T-cell (primary cell): ENCODE measurements at places on chromosomes 12 and 14.

DNA sequence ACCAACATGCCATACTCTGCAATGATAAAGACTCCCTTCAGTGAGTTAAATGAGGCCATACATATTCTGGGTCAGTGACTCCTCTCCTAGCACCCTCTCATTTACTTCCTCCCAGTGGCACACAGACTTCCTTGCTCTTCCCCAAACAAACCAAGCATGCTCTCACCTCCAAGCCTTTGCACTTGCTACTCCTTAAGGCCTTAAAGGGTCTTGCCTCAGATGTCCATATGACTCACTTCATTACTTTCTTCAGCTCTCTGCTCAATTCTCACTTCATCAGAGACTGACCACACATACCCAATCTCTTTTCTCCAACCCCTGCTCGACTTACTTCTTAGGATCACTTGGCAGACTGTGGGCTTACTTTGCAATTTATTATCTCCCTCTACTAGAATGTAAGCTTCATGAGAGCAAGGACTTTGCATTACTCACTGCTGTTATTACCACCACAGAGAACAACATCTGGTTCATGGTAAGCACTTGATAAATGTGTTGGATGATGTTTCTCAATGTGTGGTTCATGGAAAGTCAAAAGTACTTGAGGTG lies 22.8 kb downstream of the DDX24 start:
- DNase-seq: no peak

GRCh38 chr14:31505411-31505810 lies 17.6 kb upstream of the GPR33 start:
- DNase-seq: no peak

GRCh38 chr14:64465191-64465822 lies at the start of gene AKAP5:
Gene AKAP5, plus strand, starts transcription at chr14:64465499. Its CDS starts 2,896 bp downstream, at chr14:64468395.
- DNase-seq: peak; percentile 52

DNA sequence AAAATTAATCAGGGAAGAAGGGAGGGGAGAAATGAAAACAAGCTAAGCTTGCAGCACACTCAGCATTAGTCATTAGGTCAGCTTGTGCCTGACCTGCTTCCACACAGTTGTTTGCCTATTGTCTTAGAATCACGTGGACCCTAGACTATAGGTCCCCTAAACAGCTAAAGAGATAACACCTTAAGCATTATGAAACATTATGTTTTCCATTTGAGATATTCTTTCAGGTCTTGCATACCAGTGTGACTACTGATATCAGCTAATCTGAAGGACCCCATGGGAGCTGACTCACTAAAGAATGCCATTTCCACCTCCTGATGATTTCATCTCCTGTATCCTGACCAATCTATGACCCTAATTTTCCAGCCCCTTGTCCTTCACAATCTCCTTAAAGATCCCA lies 154.1 kb upstream of the FUT8 start:
- DNase-seq: no peak

DNA sequence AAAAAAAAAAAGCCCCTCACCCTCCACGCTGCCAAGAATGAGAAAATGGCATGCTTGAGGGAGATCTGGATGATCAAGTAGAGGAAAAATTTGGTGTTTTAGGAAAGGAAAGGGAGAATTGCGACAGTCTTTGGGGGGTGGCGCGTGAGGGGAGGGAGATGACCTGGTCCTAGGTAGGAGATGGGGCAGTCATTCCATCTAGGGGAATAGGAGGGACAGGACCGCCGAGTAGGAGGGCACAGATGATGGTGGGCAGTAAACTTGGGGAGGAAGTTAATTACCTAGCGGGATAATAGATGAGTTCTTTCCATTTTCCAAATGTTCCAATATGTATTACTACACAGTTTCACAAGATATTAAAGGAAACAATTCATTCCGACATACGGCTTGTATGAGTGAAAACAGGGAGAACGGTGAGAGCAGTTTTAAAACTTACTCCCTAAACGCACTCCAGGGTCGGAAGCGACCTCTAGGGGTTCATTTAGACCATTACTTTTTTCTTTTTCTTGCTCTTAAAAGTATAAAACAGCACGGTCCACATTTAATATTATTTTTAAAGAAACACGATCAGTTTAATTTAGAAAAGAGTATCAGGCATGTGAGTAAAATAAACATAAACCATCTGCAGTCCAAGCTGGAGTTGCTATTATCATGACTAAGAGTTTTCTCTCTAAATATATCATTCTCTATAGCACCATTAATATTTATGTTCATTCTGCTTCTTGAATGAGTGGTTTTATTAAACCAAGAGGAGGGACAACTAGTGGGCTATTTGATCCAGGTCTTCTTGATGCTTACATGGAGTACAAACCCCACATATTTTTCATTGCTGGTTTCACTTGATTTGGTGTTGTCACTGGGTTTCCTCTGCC lies 3.0 kb upstream of the FNTB start:
- peak; percentile 31 for DNase-seq

GRCh38 chr12:107684029-107684795 lies 1.4 kb upstream of the PWP1 start:
- DNase-seq: no peak

GRCh38 chr12:16573398-16574077 lies 32.4 kb downstream of the LMO3 start:
- DNase-seq: no peak

- no peak for DNase-seq
Measured at GRCh38 chr12:59066445-59066844, 146.1 kb upstream of the LRIG3 start.

- DNase-seq: no peak
Measured at GRCh38 chr14:47278233-47278842, 397.1 kb downstream of the MDGA2 start.

DNA sequence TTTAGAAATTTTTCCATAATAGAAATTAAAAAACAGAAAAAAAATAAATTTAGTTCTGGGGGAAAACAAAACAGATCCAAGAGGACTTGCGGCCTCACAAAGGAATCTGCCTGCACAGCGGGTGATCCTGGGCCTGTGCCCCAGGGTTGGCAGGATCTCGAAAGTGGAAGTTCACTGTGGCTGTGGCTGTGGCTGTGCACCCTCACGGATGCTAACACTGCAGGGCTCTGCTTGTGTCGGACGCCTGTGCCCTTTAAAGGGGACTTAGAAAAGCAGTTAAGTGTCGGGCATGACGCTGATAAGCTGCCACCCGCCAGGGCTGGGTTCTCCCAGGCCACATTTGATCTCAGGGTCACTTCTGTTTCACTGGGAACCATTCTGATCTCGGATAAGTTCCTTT lies 209.1 kb downstream of the TTC7B start:
- no peak for DNase-seq

DNA sequence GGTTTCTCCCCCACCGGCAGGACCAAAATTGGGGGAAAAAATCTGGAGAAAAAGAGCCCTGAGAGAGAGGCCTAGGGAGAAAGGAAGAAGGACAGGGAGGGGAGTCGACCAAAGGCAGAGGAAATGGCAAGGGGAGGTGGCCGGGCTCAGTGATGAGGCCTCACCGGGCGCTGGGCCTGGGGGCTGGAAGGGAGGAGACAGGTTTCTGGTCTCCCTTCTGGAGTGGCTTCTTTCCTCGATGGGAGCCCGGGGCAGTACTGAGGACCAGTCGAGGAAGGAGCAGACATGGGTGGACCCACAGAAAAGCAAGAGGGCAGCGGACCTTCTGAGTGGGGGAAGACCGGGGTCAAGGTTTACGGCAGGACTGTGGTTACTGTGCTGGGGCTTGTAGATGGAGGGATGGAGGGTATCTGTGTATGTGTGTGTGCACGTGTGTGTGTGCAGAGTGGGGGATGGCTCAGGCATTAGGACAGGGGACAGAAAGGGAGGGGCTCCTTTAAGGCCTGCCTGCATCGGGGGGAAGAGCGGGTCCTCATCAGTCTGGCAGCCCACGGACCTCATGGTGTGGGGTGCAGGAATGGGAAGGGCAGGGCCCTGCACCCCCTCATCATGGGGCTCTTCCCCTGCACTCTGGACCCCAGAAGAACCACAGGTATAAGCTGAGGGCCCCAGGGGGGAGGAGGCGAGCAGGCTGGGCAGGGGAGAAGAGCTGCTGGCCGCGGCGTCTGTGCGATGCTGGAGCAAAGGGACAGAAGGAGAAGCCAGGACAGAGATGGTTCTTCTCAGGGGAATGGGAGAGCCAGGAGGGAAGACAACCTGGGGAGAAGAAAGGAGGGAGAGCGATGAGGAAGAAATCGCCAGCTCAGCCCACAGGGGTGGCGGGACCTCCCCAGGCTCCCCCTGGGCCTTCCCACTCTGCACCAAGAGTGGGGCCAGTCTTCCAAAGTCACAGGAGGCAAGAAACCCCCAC lies 15.1 kb upstream of the RPLP0 start:
- no peak for DNase-seq

DNA sequence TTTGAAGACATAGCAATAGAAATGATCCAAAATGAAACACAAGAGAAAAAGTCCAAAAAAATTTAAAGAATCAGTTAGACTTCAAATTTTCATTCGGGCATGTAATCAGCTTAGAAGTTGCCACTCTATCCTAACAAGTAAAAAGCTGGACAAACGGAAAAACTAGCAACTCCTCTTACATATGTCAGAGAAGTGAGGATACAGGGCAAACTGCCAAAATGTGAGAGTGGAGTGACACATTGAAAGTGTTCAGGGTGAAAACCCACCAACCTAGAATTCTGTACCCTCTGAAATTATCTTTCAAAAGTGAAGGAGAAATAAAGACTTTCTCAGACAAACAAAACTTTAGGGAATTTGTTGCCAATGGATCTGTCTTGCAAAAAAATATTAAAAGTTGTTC lies 42.0 kb upstream of the CHPT1 start:
- no peak for DNase-seq

GRCh38 chr12:49622501-49623141 lies 740 bp upstream of the PRPF40B start:
- DNase-seq: peak; percentile 23

- DNase-seq: no peak
Measured at GRCh38 chr12:6830999-6831398, 2.8 kb downstream of the P3H3 start.

- DNase-seq: no peak
Measured at GRCh38 chr14:32075672-32076277, 1.3 kb upstream of the ARHGAP5 start.

DNA sequence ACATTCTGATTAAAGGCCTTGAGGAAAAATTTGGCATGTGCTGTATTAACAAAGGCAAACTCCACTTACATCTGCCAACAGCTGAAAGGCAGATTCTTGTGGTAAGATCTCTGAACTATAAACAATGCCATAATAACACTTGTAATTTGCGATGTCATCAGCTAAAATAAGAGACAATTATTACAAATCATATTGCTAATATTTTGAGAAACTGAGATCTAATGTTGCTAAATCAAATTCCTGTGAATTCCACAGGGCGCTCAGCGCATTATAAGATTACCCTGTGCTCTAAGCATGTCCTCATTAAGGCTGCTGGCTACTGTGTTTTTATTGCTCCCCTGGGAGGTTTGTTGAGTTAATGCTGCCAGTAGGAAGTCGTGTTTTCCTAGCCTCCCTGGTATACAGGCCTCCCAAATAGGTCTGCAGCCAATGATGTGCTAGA lies 244.8 kb downstream of the DACT1 start:
- DNase-seq: no peak

GRCh38 chr12:78177298-78177697 lies 346.6 kb downstream of the NAV3 start:
- no peak for DNase-seq

- no peak for DNase-seq
Measured at GRCh38 chr12:97758194-97758501, 295.5 kb downstream of the RMST start.

- no peak for DNase-seq
Measured at GRCh38 chr12:122614839-122615238, 87.8 kb downstream of the KNTC1 start.

- DNase-seq: no peak
Measured at GRCh38 chr12:726281-727140, 25.9 kb upstream of the WNK1 start.

DNA sequence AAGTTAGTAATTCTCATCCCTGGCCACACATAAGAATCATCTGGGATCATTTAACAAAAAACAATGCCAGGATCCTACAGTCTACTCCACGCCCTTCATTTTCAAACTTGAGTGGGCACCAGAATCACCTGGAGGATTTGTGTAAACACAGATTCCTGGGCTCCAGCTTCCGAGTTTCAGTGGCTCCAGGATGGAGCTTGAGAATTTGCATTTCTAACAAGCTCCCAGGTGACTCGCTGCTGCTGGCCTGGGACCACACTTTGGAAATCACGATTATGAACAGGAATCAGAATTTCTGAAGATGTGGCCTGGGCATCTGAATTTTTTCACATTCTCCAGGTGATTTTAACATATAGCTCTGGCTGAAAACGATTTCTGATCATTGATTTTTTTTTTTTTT lies 234.8 kb downstream of the CACNA1C start:
- no peak for DNase-seq

DNA sequence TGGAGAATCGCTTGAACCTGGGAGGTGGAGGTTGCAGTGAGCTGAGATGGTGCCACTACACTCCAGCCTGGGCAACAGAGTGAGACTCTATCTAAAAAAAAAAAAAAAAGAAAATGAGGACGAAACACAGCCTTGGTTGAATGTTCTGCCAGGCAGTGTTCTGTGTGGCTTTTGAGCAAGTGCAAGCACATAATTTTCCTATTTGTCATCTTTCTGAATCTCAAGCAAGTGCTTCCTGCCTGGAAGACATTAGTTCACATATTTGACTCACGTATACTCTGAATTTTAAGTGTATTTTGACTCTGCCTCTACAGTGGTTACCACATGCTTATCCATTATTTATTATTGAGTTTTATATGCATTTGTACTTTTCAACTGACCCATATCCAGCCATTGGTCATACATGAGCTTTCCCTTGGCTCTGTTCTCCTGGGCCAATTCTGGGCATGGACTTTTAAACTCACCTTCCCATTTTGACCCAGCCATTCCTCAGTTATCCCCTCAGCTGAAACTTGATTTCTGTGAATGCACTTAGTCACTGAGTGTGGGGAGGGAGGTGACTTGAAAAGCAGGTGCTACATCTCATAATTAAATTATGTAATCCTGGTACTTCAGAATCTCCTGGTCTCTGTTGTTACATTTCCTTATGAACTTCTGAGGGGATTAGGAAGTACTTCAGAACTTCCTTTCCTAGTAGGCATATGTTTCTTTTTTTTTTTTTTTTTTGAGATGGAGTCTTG lies 8.1 kb downstream of the OR10G2 start:
- no peak for DNase-seq

DNA sequence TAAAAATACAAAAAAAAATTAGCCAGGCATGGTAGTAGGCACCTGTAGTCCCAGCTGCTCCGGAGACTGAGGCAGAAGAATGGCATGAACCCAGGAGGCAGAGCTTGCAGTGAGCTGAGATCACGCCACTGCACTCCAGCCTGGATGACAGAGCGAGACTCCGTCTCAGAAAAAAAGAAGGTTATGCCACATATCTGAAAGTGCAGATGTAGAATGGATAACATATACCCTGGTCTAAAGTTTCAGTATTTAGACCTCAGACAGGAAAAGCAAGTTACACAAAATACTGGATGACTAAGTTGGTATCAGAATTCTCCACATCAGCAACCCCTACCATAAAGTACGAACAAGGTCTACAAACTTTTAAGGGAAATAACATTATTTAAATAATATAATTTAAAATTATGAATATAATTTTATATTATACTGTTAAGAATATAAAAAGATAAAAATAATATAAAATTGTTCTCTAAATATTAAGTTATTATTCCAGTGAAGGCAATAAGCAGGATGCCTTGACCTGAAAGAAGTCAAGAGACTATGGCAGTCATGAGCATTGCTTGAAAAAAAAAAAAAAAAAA lies 169.9 kb downstream of the CRADD start:
- no peak for DNase-seq

GRCh38 chr12:131454418-131455217 lies 256.3 kb upstream of the SFSWAP start:
- peak; percentile 19 for DNase-seq

GRCh38 chr14:29741909-29742401 lies 185.7 kb downstream of the PRKD1 start:
- DNase-seq: no peak

GRCh38 chr14:36510078-36510799 lies 9.8 kb downstream of the NKX2-1 start:
- DNase-seq: no peak
